ENCODE measurements at places on chromosomes 3 and 15. TPM values are rescaled to one million over a fixed set of nuclear protein-coding genes. Genes with fewer than 3 reads are reported as not detected.

The BCL2A1 gene
- 2.0 TPM for total RNA-seq

- H3K27ac ChIP-seq: no peak overlapping the region
- H3K4me1 ChIP-seq: no peaks in the 10 kb centered on the region
- H3K36me3 ChIP-seq: no peaks in the 10 kb centered on the region
- DNase-seq: no peak
These were observed 553.7 kb upstream of the ARRDC4 start for GRCh38 chr15:97406841-97407240.

The CHRD gene
- 14.8 TPM for total RNA-seq

DNA sequence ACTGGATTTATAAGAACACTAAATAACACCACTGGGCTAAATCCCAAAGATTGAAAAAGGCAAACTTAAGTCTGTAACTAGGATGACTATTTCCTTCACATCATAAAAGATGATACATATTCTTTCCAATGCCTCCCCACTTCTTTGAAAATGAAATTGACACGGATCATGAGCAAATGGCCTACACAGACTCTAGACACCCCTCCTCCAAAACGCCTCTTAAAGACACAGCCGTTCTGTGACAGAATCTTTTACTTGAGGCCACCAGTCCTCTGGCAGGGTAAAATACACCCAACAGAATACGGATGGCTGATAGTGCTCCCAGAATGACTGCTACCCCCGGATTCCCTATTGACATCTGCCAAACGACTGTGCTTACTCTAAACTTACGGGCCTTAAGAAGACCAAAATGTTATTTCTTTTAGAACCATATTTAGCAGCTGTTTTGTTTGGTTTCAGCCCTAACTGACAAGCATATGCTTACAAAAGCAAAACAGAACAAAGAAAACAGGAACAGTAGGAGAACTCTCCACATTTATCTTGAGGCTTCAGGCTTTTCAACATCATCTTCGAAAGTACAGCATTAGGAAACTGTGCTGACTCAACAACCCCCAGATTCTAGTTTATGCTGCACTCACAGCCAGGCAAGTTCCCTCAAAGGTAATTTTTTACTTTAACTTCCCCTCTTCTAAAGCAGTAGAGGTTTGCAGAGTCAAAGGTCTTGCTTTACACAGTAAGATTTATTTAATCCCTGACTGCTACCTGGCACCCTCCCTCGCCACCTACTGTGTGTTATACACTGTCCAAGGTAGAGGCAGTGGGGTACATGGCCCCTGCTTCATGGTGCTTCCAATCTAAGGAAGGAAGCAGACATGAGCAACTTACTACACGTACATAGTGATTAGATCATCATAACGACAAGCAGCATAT lies 84.3 kb downstream of the TNIK start:
- DNase-seq: no peak
- H3K36me3 ChIP-seq: no peaks in the 10 kb centered on the region
- no peak overlapping the region for H3K4me3 ChIP-seq
- H3K27me3 ChIP-seq: no peaks in the 10 kb centered on the region

- H3K4me1 ChIP-seq: peaks cover 6% of the 10 kb centered on the region
- peak overlapping the region; percentile 41 for H3K4me3 ChIP-seq
- no peaks in the 10 kb centered on the region for H3K27me3 ChIP-seq
- no peak for DNase-seq
- H3K36me3 ChIP-seq: no peaks in the 10 kb centered on the region
- H3K27ac ChIP-seq: peak overlapping the region; percentile 92
These were observed 1.5 kb downstream of the PTPN9 start for GRCh38 chr15:75577401-75578172.

The ANKRD34C gene
- total RNA-seq: not detected

The PP2D1 gene
- not detected for total RNA-seq

DNA sequence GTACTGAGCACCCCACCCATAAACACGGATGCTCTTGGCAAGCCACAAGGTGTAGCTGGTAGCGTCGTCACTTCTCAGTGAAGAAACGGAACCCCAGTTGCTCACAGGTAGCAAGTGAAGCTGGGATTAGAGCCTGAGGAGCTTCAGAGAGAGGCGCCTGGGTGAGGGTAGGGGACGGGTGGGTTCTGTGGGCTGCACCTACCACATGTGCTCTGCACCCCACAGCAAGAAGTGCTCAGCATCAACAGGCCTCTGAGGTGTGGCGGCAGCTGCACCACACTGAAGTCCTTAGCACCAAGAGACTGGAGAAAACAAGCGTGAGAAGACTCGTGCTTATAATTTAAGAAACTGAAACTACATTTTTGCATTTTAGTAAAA lies 9.8 kb downstream of the MAP6D1 start:
- peaks cover 11% of the 10 kb centered on the region for H3K36me3 ChIP-seq
- H3K27me3 ChIP-seq: no peaks in the 10 kb centered on the region
- no peaks in the 10 kb centered on the region for H3K4me1 ChIP-seq
- H3K4me3 ChIP-seq: no peak overlapping the region

The ADAMTSL3 gene
- total RNA-seq: 7.1 TPM

The CLRN1 gene
- not detected for total RNA-seq

DNA sequence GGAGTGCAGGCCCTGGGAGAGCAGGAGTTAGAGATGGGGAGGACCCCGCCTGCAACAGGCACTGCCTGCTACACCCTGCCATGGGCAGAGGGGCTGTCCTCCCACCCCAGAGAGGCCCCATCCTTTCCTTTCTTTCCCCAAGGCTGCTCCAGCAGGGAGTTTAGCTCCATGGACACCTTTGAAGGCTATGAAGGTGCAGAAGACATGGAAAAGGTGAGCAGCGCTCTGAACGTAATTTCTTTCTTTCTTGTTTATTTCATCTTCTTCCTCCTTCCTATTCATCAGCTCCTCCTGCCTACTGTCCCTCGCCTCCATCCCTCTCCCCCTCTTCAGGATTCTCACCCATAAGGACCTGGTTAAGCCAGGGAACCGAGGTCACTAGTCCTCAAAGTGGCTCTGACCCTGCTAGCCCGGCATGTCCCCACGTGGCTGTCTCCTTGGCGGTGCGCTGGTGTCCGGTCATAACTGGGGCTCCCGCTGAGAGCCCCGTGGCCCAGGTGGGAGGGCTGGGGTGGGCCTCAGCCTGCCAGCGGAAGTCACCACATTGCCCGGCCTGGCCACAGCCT lies 16.0 kb upstream of the ADIPOQ start:
- DNase-seq: no peak
- H3K27ac ChIP-seq: no peak overlapping the region
- no peak overlapping the region for H3K4me3 ChIP-seq
- H3K36me3 ChIP-seq: no peaks in the 10 kb centered on the region
- H3K27me3 ChIP-seq: peaks cover 27% of the 10 kb centered on the region

DNA sequence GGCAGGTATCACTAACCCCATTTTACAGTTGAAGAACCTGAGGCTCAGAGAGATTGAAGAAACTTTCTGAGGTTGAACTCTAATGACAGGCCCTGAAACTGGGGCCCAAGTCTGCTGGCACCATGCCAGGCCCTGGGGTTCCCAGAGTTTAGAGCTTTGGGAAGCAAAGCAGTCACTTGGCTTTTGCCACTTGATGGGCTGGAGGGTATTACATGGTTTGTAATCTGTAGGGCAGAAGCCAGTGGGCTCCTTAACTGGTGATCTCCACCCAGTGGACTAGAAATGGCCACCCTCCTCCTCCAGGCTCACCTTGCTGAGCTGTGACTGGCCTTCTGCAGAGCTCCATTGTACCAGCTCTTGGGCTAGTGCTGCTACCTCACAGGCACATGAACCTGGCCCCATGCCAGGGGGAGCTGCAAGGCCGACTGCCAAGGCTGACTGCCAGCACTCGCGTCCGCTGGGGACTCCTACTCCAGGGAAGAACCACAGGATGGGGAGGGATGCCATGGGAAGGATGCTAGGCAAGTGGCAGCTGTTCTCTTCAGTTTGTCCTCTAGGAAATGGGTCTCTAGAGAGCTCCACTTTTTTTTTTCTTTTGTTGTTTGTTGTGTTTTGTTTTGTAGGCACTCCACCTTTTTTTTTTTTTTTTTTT lies 104.8 kb downstream of the ETFA start:
- H3K36me3 ChIP-seq: no peaks in the 10 kb centered on the region
- no peaks in the 10 kb centered on the region for H3K4me1 ChIP-seq
- H3K4me3 ChIP-seq: no peak overlapping the region

- H3K27ac ChIP-seq: no peak overlapping the region
- DNase-seq: no peak
- no peak overlapping the region for H3K4me3 ChIP-seq
- no peaks in the 10 kb centered on the region for H3K27me3 ChIP-seq
These were observed 598.4 kb downstream of the FGF12 start for GRCh38 chr3:192128922-192129321.

The CCNDBP1 gene
- total RNA-seq: 93.6 TPM

The RAB5A gene
- 76.8 TPM for total RNA-seq

The REC114 gene
- not detected for total RNA-seq

The NANOGP8 gene
- 3.2 TPM for total RNA-seq

- H3K36me3 ChIP-seq: no peaks in the 10 kb centered on the region
- peaks cover 9% of the 10 kb centered on the region for H3K4me1 ChIP-seq
- H3K4me3 ChIP-seq: no peak overlapping the region
- H3K27ac ChIP-seq: no peak overlapping the region
- no peaks in the 10 kb centered on the region for H3K27me3 ChIP-seq
- DNase-seq: no peak
These were observed 3.3 kb upstream of the TM6SF1 start for GRCh38 chr15:83104141-83104540.

The TRH gene
- total RNA-seq: not detected

The TBCCD1 gene
- 24.3 TPM for total RNA-seq

DNA sequence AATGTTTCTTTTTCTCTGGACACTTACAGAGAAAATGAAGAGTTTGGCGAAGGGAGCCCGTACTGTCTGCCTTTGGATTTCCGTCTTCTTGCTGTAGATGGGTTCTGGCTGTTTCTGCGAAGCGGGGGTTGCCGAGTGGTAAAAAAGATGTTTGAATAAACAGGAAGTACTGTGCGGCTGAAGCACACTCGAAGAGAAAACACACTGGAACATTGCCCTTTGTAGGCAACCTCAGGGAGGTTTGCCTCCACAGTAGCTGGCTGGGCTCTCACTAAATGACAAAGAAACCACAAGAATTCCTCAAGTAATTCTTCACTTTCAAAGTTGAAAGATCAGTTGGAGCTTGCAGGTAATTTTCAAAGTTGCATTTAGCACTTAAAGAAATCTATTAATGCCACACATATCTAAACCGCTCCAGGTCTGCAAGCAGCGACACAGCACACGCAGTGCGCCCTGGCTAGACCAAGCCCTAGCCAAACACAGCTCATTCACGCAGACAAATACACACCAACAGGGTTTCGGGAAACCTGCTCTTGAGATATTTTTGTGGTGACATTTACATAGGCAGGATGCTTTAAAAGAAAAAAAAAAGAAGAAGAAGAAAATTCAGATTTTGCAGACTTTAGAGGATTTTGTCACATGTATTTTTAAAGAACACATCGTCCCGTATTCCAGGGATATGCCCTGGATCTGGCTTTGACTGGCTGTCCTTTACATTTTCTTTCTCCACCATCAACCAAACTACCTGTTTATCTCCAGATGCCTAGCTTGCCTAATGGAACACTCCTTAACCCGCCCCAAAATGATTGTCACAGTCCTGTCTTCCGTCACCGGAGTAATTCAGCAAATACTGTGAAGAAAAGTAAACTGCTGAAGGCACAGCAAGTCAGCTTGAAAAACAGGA lies 452.8 kb downstream of the FOXP1 start:
- H3K36me3 ChIP-seq: no peaks in the 10 kb centered on the region
- peak; percentile 87 for DNase-seq
- H3K27me3 ChIP-seq: no peaks in the 10 kb centered on the region

The UROC1 gene
- total RNA-seq: not detected

The DUOXA2 gene
- total RNA-seq: 11.8 TPM

GRCh38 chr3:196274585-196274984 lies 12.9 kb downstream of the PCYT1A start:
- no peak overlapping the region for H3K4me3 ChIP-seq
- peaks cover 3% of the 10 kb centered on the region for H3K4me1 ChIP-seq
- H3K27ac ChIP-seq: no peak overlapping the region
- no peaks in the 10 kb centered on the region for H3K27me3 ChIP-seq

The PRKCI gene
- total RNA-seq: 75.0 TPM

The UBA7 gene
- total RNA-seq: 79.0 TPM

GRCh38 chr15:80944818-80945217 lies 44.8 kb downstream of the MESD start:
- H3K4me3 ChIP-seq: no peak overlapping the region
- no peak overlapping the region for H3K27ac ChIP-seq
- H3K36me3 ChIP-seq: peaks cover 62% of the 10 kb centered on the region

GRCh38 chr3:140344082-140344454 lies 333.8 kb upstream of the TRIM42 start:
- no peaks in the 10 kb centered on the region for H3K36me3 ChIP-seq
- H3K4me3 ChIP-seq: no peak overlapping the region
- no peaks in the 10 kb centered on the region for H3K4me1 ChIP-seq

The GOLGA8O gene
- 11.7 TPM for total RNA-seq

DNA sequence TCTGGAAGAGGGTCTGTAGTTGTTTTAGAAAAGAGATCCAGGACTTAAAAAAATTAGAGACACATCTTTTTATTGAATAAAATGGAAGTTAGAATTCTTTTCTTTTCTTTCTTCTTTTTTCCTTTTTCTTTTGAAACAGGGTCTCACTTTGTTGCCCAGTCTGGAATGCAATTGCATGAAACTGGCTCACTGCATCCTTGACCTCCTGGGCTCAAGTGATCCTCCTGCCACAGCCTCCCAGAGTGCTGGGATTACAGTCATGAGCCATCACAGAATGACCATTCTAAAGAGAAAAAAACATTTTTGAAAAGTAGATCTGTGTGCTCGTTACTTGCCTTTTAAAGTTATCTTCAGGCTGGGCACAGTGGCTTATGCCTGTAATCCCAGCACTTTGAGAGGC lies 3.6 kb downstream of the ATXN7 start:
- peaks cover 26% of the 10 kb centered on the region for H3K4me1 ChIP-seq
- H3K4me3 ChIP-seq: no peak overlapping the region
- DNase-seq: no peak
- no peaks in the 10 kb centered on the region for H3K36me3 ChIP-seq

The RASGRP1 gene
- total RNA-seq: 0.45 TPM

Data from thyroid gland (tissue), 4 donors.